Activated CD4-positive, alpha-beta T cell treated with anti-CD3 and anti-CD28 coated beads for 24 hours (primary cell): ENCODE measurements at places on chromosomes 1 and 21.
A peak's percentile ranks its signal among the peaks of the same experiment; 100 is the strongest.

DNA sequence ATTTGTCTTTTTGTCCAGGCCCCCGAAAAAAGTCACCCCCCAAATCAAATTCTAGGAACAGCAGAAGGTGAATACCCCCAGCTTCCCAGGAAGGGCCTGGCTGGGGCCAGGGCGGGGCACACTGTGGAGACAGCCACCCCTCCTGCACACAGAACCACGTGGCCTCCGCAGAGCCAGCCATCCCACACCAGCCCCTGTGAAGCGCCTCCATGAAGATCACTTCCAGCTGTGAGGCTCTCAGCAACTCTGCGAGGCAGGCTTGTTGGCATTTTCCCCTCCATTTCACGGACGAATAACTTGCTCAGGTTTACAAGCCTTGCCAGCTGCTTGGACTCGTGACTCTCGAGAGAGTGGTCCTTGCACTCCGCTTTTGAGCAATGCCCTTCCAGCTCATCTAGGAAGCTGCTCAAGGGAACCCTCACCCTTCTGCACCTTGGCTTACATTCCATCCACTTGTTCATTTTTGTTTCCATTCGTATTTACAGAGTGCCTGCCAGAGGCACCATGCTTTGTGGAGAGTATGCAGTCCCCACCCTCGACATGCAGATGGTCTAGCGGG is 48.2 kb downstream of the SYT6 start:
- DNase-seq = no peak

DNA sequence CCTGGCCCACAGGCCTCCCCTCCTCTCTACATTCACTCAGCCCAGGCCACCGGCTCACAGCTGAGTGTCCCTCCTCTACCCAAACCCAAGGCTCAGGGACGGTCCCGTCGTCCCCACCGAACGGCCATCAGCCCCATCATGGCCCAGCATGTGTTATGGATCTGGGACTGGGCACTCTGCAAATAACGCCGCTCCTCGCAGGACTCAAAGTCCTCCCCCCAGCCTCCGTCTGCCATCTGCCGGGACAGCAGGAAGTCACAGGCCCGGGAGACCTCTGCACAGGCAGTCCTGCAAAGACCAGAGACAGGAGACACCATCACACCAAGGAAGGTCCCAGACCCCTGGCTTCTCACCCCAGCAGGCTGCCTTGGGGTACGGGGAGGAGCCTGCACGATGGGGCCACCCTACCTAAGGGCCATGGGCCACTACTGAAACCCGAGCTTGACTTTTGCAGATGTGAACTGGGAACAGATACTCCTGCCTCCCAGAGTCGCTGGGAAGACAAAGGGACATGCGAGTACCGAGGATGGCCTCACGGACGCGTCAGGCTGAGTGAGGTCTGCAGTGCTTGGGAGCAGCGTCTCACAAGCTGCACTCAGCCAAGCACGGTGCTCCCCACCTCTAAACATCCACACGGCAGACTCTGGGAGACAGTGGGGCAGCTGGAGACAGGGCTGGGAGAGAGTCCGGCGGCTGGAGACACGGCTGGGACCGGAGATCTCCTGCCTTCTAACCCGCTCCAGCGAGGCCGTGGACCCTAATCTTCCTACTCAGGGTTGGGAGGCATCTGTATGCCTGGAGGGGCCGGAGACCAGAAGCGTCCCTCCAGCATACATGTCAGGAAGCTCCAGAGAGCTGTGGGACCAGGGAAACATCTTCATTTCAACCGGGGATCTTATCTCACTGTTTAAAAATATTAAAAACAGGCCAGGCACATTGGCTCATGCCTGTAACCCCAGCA is 10.4 kb upstream of the SPATC1L start:
- no peak for DNase-seq

GRCh38 chr1:175287849-175288248 is 95.3 kb upstream of the KIAA0040 start:
- DNase-seq = no peak

DNA sequence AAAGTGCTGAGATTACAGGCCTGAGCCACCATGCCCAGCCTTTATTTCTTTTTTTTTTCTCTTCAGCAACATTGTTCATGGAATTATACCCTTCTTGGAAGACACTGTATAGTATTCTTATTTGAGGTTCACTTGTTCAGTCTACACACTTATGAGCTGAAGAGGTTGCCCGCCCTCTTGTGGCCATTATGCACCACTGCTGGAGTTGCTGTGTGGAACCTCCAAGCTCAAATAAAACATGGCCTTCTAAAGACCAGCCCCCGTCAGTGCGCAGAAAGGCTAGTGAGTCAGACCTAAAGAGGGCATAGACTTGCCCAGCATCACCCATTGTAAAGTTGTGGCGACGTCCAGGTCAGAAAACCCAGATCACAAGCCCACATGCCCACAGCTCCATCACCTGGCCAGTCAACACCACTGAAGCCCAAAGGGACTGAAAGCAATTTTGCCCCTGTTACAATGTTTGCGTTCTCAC is 20.4 kb downstream of the LURAP1 start:
- DNase-seq = peak; percentile 39

GRCh38 chr1:173367136-173367535 is 110.0 kb upstream of the PRDX6 start:
- DNase-seq = no peak

GRCh38 chr21:42189431-42189830 is 29.5 kb upstream of the ABCG1 start:
- DNase-seq = no peak

DNA sequence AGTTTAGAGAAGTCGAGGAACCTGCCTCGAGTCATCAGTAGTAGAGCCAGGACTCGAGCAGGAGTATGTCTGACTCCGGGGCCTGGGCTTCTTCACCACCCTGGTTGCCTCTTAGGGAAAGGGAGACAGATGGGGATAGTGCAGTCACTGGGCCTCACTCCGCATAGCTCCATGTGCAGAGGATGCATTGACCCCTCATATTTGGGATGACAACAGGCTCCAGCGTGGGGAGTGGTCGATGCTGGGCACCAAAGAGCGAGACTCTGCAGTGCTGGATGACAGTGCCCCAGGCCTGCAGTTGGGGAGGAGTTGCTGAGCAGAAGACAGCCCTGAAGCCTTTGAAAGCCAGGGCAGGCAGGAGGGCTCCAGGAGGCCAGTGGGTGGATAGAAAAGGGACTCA is 20.8 kb upstream of the TENT5C start:
- no peak for DNase-seq

- no peak for DNase-seq
Measured at GRCh38 chr1:107450899-107451664, 310.2 kb downstream of the NTNG1 start.

DNA sequence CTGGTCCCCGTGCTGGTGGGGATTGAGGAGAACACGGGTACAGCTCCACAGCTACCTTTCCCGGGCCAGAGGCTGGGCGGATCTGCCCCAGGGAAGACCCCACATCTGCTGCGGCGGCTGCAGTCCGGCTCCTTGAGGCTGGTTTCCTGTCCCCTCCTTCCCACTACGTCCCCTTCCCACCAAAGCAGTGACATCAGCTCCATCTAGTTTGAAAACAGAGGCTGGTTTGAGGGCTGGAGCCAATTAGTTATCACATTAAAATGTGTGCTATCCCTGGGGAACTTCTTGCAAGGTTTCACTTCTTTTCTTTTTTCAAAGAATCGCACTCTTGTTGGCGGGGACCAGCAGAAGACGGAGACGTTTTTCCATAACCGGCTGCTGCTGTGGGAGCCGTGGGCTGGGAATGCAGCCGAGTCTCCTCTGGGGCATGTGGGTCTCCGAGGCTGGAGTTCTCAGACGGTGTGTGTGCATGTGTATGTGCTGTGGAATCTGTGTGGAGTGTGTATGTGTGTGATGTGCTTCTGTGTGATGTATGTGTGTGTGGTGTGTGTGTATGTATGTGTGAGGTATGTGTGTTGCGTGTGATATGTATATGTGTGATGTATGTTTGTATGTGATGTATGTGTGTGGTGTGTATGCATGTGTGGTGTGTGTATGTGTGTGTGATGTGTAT is 8.9 kb upstream of the PCBP3 start:
- no peak for DNase-seq

GRCh38 chr1:219438386-219438785 is 174.5 kb downstream of the ZC3H11B start:
- no peak for DNase-seq

DNA sequence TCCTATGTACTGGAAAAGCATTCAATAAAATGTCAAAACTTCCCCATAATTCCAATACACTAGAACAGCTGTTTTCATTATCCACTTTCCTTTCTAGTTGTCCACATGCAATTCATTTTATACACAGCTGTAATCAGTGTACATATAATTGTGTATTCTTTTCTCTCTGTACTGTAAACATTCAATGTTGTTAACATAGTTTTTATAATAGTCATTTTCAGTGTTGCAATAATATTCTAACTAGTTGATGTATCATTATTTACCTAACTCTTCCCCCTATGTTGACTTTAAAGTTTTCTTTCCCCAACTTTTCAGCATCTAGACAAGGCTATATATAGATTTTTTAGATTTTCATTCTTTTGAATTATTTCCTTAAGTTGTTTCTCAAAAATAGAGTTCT is 44.4 kb downstream of the DIPK1A start:
- DNase-seq = no peak

GRCh38 chr1:73205294-73205973 is 923.1 kb upstream of the NEGR1 start:
- no peak for DNase-seq

DNA sequence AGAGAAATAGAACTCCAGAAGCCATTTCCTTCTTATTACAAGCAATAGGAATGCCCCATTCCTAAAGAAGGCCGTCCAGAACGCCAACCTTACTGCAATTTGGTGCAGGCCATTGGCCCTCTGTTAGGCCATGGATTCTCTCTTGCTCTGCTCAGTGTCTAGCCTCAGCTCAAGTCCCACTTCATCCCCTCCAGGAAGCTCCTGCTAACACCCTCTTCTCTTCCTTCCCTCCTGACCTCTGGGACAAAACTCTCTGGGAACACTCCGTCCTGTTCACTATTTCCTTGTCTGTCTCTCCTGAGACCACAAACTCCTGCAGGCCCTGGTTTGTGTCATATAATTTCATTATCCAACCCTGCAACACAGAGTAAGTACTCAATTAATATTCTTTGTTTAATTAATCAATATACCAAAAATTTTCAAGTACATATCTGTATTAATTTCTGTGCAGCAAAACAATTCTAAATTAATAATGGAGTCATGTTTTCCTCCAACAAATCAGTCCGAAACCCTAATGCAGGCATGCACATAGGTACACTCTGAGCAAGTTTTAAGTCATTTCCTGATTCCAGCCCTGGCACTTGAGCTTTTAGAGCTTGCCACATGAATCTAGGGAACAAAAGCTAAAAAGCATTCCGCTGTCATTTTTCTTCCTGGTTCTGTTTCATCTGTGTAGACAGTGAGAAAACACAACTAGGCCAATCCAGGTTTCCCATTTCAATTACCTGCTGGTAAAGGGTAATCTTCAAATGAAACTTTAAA is 245.3 kb downstream of the SETD4 start:
- DNase-seq = no peak

- no peak for DNase-seq
Measured at GRCh38 chr1:66576645-66577044, 42.7 kb downstream of the SGIP1 start.
